D341Med (cell line): ENCODE measurements at places on chromosomes 16 and 17.

DNA sequence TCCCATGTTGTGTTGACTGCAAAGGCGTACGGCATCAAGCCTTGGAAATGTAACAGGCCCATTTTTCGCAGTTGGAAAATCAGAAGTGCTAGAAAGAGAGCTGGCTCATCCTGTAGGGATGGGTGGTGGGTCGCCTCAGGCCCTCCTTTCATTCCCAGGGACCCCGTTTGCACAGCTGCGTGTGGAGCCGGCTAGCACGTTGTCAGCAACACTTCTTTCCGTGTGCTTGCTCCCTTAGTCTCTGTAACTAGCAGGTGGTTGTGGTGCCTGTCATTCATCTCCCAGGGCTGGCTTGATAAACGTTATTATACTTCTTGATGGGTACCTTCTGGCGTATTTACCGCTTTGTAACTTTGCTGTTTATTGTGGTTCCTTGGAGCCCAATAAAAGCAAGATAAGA lies 239.0 kb upstream of the CACNG5 start:
- DNase-seq, result no peak

GRCh38 chr16:27333549-27333948 lies 19.8 kb downstream of the IL4R start:
- DNase-seq, result no peak

GRCh38 chr17:62704381-62704971 lies 77.0 kb downstream of the MRC2 start:
- no peak for DNase-seq

- DNase-seq, result peak; percentile 96
Observed at GRCh38 chr16:89560378-89561141, at the start of gene RPL13. TSS of gene RPL13 (plus strand) at chr16:89560682. CDS start at chr16:89560960, 278 bp downstream.

DNA sequence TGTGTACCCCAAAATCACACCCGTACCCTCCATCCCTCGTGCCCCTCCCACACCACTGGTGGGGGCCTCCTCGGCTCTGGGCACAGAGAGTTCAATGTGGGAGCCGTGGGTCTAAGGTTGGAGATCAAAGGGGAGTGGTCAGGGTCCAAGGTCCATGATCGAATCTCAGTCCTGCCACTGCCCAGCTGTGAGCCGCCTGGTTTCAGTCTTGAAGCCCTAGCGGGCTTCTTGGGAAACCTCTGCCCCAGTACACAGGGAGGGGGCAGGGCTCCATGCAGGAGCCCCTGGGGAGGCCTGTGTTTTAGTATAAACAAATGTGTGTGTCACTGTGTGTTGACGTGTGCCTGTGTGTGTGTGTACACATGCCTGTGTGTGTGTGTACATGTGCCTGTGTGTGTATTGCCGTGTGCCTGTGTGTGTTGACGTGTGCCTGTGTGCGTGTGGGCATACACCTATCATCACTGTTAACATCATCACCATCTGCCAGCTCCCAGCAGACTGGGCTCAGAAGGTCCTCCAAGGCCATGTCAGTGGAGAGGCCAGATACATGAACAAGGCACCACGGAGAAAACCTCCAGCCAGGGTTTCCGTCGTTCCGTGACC lies 26.5 kb upstream of the ZNF469 start:
- DNase-seq, result no peak

- no peak for DNase-seq
Observed at GRCh38 chr16:23508589-23509440, 1.5 kb downstream of the GGA2 start.

DNA sequence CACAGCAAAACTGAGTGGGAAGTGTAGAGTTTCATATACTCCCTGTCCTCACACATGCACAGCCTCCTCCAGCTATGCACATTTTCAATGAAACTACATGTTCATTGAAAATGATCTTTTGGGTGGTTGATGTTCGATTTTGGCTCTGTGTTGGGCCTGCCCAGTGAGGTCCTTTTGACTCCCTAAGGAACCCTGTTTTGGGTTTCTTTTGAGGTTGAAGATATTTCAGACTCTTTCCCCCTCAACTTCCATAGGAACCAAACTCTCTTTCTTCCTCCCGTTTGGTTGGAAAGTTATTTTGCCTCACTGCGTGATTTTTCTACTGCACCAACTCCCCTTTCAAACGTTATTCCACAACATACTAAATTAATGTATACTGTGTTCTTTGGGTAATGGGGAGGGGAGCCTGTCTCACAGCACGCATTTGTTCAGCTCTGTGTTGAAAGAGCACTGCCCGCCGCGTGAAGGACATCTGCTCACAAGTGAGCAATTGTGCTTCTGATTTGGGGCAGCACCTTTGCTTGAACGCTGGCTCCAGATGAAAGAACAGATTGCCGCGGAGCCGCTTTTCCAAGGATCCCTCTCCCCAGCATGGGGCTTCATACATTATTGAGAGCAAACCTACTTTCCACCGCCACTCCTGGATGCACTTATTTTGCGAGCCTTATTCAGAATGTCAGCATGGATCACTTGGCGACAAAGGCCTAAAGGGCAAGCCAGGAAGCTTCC lies 385.9 kb downstream of the WWOX start:
- DNase-seq, result no peak

DNA sequence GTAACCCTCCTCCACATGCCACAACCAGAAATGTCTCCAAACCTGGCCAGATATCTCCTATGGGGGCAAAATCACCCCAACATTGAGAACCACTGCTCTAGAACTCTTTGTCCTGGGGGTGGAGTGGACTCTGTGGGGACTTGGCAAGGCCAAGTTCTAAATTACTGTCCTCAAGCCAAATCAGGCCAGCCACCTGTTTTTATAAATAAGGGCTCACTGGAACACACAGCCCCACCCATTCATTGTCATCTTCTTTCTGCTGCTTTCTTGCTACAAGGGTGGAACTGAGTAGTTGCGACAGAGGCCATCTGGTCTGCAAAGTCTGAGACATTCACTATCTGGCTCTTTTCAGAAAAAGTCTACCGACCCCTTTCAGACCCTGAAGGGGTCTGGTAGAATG lies 26.8 kb upstream of the TMEM220 start:
- DNase-seq, result no peak

DNA sequence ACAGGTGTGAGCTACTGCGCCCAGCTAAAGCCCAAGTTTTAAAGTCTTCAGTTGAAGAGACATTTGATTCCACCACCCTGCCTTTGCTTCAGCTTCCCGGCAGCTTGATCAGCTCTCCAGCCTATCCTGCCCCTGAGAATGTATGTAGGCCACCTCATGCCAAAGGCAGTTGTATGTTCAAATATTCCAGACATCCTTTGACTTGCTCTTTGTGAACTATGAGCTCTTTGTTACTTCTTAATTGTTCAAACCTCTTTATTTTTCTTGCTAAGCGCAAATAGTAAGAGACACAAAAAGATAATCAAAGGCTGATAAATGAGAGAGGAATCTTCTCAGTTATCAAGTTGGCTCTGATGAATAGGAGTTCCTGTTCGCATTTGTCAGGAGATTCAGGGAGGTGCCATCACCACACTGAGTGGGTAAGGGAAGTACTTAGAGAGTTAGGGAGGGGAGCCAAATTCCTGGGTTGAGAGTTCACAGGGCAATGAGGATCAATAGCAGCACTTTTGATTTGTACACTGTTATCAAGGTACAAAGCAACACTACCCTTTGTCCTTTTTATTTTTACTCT lies 32.0 kb upstream of the SUPT4H1 start:
- no peak for DNase-seq

- peak; percentile 89 for DNase-seq
Observed at GRCh38 chr16:88770461-88771293, 14.3 kb downstream of the PIEZO1 start.

DNA sequence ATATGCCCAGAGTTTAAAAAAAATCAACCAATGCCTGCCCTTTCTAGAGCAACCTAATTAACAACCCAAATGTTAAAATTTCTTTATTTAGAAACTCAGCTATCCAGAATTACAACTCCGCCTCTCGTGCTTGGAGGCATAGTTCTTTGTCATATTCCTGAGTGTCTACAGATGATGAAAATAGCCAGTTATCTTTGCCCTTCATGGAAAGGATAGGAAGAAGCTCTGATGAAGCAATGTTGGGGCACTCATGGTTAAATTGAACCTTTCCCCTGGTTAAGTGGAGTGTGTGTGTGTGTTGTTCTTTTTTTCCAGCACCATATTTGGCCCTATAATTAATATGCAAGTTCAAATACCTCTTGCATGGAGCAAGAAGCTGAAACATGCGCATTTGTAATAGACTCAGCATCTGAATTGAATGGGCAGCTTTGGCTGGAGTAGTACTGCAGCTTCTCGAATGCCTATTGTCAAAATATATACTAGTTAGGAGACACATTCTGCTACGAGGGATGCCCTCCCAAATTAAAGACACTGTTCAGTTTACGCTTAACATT lies 506.2 kb downstream of the WWOX start:
- DNase-seq, result no peak

DNA sequence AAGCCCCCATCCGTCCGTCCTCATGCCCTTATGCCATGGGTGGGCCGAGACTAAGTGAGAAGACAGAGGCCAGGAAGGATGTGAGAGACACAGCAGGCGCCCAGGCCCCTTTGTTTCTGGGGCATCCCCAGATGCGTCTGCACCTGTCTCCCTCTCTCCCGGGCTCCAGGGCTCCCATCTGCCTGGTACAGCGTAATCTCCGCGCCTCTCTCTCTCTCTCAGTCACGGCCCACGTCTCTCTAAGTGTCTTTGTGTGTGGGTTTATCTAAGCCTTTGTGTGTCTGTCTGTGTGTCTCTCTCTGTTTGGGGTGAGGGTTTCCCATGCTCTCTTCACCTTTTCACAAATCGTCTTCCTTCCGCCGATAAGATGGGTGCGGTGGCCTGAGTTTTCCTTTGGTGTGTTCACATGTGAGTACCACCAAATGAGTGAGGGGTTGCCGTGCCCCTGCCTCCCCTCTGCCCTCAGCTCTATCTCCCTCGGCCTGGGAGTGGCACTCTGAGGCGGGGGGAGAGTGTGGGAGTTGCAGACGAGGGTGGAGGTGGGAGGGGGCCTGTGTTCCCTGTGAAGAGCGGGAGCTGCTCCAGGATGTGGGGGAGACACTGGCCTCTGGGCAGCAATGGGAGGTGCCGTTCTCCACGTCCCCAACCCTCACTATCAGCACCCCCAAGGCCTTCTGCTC lies 25.8 kb upstream of the ABCC3 start:
- peak; percentile 83 for DNase-seq

GRCh38 chr16:85366031-85366763 lies 246.9 kb upstream of the GSE1 start:
- DNase-seq, result no peak

- DNase-seq, result no peak
Observed at GRCh38 chr17:81991684-81992305, 14.4 kb downstream of the ASPSCR1 start.

- DNase-seq, result no peak
Observed at GRCh38 chr16:87492291-87492630, 563 bp downstream of the ZCCHC14 start.

DNA sequence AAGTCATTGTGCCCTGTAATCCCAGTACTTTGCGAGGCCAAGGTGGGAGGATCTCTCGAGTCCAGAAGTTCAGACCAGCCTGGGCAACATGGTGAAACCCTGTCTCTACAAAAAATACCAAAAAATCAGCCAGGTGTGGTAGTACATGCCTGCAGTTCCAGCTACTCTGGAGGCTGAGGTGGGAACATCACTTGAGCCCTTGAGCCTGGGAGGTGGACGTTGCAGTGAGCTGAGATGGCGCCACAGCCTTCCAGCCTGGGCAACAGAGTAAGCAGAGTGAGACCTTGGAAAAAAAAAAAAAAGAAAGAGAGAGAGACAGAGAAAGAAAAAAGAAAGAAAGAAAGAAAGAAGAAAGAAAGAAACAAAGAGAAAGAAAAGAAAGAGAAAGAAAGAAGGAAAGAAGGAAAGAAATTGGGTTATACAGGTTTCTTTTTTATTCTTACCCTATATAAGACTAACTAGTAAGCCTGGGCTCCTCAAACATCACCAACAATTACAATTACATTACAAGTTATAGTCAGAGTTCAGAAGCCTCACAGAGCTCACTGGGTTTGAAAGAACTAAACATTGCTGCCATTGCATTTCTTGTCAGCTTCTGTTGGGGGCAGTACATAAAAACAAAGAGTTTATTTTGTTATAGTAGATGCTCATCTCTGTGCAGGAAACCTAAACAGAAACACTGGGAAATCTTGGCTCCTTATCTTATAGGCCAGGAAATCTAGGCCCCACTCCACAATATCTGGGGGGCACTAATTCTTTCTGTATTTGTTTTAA lies 6.7 kb upstream of the ABCA9 start:
- no peak for DNase-seq

DNA sequence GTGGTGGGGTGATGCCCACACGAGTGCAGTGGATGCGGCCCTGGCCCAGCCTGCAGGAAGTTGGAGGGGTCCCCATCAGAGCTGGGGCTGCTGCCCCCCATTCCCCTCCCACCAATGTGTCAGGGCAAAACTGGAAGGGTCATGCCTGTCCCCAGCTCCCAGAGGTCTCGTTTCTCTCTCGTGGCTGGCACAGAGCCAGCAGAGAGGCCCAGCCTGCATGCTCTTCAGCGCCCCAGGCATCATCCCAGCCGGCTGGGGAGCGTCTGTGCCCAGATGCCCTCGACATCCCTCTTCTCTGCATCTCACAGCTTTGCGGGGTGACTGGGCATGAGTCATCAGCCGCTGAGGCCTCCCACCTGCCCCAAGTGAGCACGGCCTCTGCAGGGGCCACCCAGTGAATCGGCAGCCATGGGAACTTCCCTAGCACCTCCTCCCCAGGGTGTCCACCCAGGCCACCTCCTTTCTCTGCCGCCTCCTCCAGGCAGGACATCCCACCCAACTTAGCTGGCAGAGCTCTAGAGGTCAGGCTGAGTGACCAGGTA lies 9.8 kb upstream of the CSNK1D start:
- DNase-seq, result no peak
